Large intestine (tissue), 12 donors: ENCODE measurements at places on chromosomes 13 and 19. TPM values are rescaled to one million over a fixed set of nuclear protein-coding genes. Genes with fewer than 3 reads are reported as not detected.

- peak overlapping the region; percentile 90 for H3K4me3 ChIP-seq
- H3K4me1 ChIP-seq: no peaks in the 10 kb centered on the region
Measured at GRCh38 chr19:52398081-52398441, 412 bp downstream of the ZNF528 start.

DNA sequence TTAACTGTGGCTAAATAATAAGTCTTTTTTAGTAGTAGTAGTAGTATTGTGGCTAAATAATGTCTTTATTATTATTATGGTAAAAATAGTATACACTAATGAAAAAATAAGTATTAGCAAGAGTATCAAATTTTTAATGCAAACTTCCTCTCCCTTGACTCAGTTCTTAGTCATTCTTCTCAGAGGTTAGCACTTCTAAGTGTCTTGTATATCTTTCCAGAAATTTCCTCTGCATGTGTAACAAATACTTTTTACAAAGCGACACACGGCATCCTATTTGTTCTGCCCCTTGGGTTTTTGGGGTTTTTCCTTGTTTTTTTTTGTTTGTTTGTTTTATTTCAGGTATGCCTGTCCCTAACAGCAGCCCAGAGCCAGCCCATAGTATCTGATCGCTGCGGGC, 20.9 kb downstream of the SIN3B start:
- no peak overlapping the region for H3K27ac ChIP-seq
- no peak overlapping the region for H3K4me3 ChIP-seq
- no peaks in the 10 kb centered on the region for H3K4me1 ChIP-seq
- peaks cover 89% of the 10 kb centered on the region for H3K36me3 ChIP-seq
- H3K27me3 ChIP-seq: no peaks in the 10 kb centered on the region
- no peak for DNase-seq

DNA sequence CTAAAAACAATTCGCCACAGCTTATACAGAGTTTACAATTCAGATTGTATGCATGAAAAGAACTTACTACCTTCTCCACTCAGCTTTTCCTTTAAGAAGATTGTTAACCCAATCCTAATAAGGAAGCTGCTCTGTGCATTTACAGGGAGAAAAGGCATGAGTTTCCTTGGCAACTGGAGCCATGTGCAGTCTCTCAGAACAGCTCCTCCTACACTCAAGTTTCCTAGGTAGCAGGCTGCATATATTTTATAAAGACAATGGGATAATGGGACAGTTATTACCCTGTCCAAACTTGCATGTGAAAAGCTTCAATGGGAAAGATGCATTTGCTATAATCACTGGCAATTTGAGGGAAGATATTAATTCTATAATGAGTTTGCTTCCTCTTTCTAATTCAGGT, 125.5 kb upstream of the TRPC4 start:
- H3K4me1 ChIP-seq: no peaks in the 10 kb centered on the region
- no peak overlapping the region for H3K4me3 ChIP-seq
- no peaks in the 10 kb centered on the region for H3K27me3 ChIP-seq
- no peaks in the 10 kb centered on the region for H3K36me3 ChIP-seq
- no peak overlapping the region for H3K27ac ChIP-seq

DNA sequence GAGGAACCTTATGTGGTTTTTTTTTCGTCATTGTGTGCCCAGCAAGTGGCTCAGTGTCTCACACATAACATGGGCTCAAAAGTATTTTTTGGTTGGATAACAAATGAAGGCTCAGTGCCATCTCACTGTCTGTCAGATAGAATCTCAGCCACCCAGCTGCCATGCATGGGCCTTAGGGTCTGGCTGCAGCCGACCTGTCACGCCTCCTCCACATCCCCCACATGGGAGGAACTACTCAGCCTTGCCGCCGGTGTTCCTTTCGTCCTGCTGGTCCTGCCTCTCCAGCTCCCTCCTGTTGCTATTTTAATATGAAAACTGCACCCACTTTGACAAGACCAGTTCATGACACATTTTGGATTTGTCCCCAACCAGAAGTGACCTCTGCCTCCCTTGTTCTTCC, 121.2 kb downstream of the SHISA2 start:
- no peaks in the 10 kb centered on the region for H3K36me3 ChIP-seq
- peaks cover 4% of the 10 kb centered on the region for H3K27me3 ChIP-seq
- H3K4me3 ChIP-seq: no peak overlapping the region
- no peak for DNase-seq

The MUC16 gene
- 0.78 TPM for polyA plus RNA-seq

The FAM124A gene
- polyA plus RNA-seq: 1.2 TPM
